ENCODE measurements at places on chromosomes 12 and 14.

- no peak for DNase-seq
Measured at GRCh38 chr12:11347810-11348209, 37.6 kb upstream of the PRB4 start.

GRCh38 chr12:84128117-84128991 is 784.2 kb downstream of the SLC6A15 start:
- no peak for DNase-seq

DNA sequence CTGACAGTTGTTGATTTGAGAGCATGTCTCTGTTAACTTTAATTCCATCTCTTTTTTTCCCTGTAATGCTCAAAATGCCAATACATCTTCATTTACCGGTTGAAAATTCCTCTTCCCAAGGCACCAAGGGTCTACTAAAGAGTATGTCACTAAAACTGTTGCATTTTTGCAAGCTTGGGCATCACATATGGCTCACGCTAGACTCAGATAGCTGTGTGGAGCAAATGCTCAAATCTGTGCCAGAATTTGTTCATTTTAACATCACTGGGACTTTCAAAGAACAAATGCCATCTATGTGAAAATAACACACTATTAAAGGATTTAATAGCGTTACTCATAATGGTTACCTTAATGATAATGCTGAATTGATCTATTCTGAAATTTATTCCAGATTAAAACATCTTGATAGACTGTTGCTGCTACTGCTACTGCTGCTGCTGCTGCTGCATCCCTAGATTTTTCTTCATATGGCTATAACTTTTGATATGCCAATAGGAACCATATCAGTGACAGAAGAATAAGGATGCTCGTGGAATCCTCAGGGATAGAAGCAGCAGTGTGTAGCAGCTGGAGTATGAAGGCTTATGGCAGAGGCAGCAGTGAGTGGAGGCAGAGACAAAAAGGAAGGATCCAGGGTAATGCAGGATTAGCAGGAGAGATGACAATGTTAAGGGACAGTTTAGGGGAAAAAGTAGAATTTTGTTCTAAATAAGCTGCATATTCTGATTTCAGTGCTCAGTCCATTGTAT is 57.3 kb downstream of the MGAT4C start:
- DNase-seq, result no peak

DNA sequence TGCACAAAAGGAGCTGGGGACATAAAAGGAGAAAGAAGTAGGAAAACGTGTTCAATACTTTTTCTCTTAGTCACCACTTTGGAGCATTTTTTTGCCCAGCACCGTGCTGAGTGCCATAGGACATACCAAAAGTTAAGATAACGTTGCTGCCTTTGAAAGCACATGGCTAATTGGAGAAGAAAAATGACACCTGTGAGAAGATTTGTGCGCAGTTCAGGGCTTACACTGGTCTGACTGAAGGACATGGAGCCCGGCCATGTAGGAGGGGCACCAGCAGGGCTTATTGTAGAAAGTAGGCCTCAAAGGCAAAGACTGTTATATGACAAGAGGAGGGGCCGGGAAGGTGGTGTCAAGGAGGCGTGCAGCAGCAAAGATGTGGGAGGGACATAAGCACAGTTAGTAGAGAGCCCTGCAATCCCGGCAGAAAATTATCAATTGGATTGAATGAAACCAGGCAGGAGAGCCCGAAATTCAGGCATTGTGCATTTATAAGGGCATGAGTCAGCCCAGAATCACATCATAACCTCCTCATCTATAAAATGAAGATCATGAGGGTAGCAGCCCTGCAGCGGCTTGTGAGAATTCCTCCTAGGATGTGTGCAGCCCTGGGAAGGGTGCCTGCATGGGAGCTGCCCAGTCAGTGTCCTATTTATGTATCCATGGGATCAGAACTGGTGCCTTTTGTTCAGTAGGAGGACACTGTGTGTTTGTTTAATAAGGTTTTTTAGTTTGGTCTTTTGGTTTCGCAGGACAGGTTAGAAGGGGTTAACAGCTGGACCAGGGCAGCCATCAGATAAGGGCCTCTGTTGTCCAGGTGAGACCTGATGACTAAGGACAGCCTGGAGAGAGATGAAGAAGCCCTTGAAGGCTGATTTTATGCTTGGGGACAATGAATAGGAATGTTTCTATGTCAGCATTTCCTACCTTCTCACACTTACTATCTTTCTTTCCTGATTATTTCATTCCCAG is 122.4 kb downstream of the GPR135 start:
- no peak for DNase-seq

GRCh38 chr12:27179400-27180214 is 64.5 kb upstream of the STK38L start:
- DNase-seq, result no peak

DNA sequence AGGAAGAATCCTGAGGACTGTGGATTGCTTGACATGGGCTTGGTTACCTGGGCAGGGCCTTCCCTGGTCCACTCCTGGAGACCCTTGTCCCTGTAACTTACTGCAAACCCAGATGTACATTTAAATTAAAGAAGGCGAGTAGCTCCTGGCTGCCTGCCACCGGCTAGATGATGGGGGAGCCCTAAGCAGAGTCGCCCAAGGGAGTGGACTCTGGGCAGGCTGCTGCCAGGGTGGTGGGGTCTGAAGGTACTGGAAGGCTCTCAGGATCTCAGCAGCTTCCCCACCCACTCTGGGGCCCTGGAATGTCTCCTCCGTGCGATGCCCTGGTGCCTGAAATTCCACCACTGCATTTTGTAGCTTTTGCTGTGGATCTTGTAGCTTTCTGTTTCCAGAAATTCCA is 74.7 kb downstream of the FBXL14 start:
- DNase-seq, result no peak
